GM12878 (cell line): ENCODE measurements at places on chromosomes 12 and 14. TPM values are rescaled to one million over a fixed set of nuclear protein-coding genes. Genes with fewer than 3 reads are reported as not detected.

The KRT73 gene
- total RNA-seq: not detected in 2 replicates

The WSCD2 gene
- not detected in 2 replicates for total RNA-seq

The RECQL gene
- 64.2 and 65.2 TPM in 2 replicates for total RNA-seq

The HOXC12 gene
- not detected in 2 replicates for total RNA-seq

DNA sequence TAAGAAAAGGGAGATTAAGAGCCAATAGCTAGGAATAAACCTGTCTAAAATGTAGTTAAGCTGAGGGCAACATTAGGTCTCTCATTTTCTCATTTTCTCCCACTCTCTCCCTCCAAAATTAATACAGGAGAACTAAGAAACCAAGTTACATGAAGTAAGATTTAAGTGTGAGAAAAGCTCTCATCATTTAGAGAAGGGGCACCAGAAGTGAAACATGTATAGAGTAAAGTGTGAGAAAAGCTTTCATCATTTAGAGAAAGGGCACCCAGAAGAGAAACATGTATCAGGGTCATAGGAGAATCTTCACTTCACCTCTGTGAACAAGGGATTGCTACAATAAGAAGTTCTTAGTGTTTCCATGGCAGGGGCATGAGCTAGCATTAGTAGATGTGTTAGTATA lies 132.4 kb upstream of the CNTN1 start:
- no peak overlapping the region for H3K4me3 ChIP-seq
- H3K27me3 ChIP-seq: no peaks in the 10 kb centered on the region
- H3K36me3 ChIP-seq: no peaks in the 10 kb centered on the region
- peak; percentile 30 for DNase-seq
- peaks cover 13% of the 10 kb centered on the region for H3K4me1 ChIP-seq

- DNase-seq: no peak
- no peaks in the 10 kb centered on the region for H3K36me3 ChIP-seq
- no peak overlapping the region for H3K4me3 ChIP-seq
- no peaks in the 10 kb centered on the region for H3K27me3 ChIP-seq
- no peak overlapping the region for H3K27ac ChIP-seq
- H3K4me1 ChIP-seq: no peaks in the 10 kb centered on the region; the same call in 1 of the 2 replicates
These were observed 35.4 kb upstream of the SPPL3 start for GRCh38 chr12:120939523-120939922.

DNA sequence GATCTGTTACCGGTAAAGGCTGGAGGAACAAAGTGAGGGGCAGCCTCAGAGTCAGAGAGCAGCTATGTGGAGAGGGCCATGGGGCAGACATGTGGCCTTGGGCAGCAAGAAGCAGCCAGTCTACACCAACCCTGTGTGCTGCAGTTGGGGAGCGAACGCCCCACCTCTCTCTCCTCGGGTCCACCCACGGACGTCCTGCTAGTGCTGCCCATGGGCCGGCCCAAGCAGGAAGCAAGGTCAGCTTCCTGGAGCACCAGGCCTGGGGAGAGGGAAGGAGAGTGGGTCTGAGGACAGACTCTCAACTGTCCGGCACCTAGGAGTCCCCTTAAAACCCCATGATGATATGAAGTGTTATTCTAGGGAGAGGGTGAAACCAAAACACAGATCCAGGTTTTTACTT lies 254.8 kb upstream of the FKBP4 start:
- H3K27ac ChIP-seq: no peak overlapping the region
- H3K27me3 ChIP-seq: no peaks in the 10 kb centered on the region
- H3K4me3 ChIP-seq: no peak overlapping the region
- H3K4me1 ChIP-seq: peaks cover 6% of the 10 kb centered on the region; the same call in 1 of the 2 replicates
- no peaks in the 10 kb centered on the region for H3K36me3 ChIP-seq
- no peak for DNase-seq

- no peaks in the 10 kb centered on the region for H3K27me3 ChIP-seq
- no peak overlapping the region for H3K27ac ChIP-seq
- H3K36me3 ChIP-seq: no peaks in the 10 kb centered on the region
- H3K4me3 ChIP-seq: no peak overlapping the region
These were observed 46.1 kb downstream of the MSRB3 start for GRCh38 chr12:65324551-65324950.

DNA sequence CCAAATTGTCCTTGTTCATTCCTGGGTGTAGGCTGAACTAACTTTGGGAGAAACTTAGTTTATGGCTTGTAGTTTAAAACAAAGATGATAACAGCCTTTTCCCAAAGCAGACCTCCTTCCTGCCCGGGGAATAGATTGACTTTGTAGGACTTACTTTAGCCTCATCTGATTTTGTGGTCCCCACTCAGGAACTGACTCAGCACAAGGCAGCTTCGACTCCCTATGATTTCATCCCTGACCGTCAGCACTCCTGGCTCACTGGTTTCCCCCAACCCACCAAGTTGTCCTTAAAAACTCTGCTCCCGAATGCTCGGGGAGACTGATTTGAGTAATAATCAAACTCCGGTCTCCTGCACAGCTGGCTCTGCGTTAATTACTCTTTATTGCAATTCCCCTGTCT lies 40.1 kb upstream of the DDHD1 start:
- H3K4me3 ChIP-seq: no peak overlapping the region
- no peaks in the 10 kb centered on the region for H3K27me3 ChIP-seq
- no peaks in the 10 kb centered on the region for H3K4me1 ChIP-seq

DNA sequence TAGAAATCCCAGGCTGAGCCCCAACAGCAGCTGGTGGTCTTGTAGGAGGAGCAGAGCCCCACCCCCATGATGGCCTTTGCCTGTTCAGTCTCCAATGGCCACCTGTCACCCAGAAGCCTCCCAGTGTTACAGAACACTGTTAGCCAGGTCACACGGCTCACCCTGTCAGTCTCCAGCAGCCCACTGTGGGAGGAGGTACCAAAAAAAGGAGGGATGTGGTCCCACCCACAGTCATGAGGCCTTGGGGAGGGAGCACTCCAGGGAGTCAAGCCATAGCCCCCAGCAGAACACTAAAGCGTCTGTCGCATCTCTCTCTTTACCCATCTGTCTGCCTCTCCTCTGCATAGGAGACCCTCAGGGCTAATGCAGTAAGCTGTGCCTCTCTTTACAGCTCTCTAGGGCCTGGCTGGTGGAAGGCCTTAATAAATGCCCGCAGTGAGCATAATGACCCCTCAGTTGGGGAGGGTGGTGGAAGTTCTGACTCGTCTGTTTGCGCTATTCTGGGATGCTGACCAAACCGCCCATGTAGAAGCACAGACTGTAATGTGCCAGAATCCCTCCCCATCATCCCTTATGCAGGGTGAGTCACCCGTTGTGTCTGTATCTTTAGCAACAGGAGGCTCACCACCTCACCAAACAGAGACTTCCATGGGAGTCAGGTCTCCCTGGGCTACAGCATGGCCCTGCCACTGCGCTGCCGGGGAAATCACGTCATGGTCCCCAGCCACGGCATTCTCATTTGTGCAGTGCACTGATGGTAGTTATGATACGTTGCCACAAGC lies 14.6 kb downstream of the C14orf132 start:
- no peak for DNase-seq
- H3K4me3 ChIP-seq: no peak overlapping the region
- H3K36me3 ChIP-seq: no peaks in the 10 kb centered on the region
- H3K4me1 ChIP-seq: no peaks in the 10 kb centered on the region
- peaks cover 4% of the 10 kb centered on the region for H3K27me3 ChIP-seq
- no peak overlapping the region for H3K27ac ChIP-seq

- no peak overlapping the region for H3K27ac ChIP-seq
- peak overlapping the region; percentile 48; the same call in 1 of the 2 replicates for H3K4me3 ChIP-seq
- no peaks in the 10 kb centered on the region for H3K36me3 ChIP-seq
- H3K27me3 ChIP-seq: peaks cover 13% of the 10 kb centered on the region
- no peak for DNase-seq
These were observed 1.7 kb downstream of the AJUBA start for GRCh38 chr14:22980672-22981089.

- H3K4me3 ChIP-seq: no peak overlapping the region
- no peak for DNase-seq
- no peak overlapping the region for H3K27ac ChIP-seq
- H3K4me1 ChIP-seq: no peaks in the 10 kb centered on the region
- H3K36me3 ChIP-seq: no peaks in the 10 kb centered on the region
These were observed 542.4 kb downstream of the DIO2 start for GRCh38 chr14:79668951-79669350.
